ENCODE measurements at places on chromosomes 7 and 10.

DNA sequence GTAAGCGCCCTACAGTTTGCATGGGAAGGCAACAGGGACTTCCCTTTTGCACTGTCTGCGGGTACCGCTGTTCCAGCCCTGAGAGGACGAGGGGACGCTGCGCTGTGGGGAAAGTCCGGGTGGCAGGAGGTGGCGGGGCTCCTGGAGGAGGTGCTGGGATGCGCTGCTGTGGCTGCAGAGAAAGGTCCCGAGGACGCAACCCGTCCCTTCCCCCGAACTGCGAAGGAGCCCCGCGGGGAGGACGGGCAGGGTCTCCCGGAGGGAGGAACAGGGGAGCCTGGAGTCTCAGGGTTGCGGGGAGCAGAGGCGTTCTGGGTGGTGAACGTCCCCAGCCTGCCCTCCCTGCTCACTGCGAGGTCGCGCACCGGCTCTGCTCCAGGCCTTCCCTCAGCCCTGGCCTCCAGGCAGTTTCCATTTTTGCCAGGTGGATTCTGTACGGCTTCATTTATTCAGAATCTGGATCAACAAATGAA, 91.6 kb downstream of the CXCL12 start:
- DNase-seq: no peak

GRCh38 chr7:22542254-22542653, 42.3 kb upstream of the STEAP1B start:
- no peak for DNase-seq

- no peak for DNase-seq
Observed at GRCh38 chr10:49767752-49768151, 5.6 kb upstream of the OGDHL start.

GRCh38 chr10:49023752-49024151, 84.1 kb upstream of the LRRC18 start:
- DNase-seq: no peak

- DNase-seq: no peak
Observed at GRCh38 chr7:40527723-40528122, 392.9 kb downstream of the SUGCT start.

DNA sequence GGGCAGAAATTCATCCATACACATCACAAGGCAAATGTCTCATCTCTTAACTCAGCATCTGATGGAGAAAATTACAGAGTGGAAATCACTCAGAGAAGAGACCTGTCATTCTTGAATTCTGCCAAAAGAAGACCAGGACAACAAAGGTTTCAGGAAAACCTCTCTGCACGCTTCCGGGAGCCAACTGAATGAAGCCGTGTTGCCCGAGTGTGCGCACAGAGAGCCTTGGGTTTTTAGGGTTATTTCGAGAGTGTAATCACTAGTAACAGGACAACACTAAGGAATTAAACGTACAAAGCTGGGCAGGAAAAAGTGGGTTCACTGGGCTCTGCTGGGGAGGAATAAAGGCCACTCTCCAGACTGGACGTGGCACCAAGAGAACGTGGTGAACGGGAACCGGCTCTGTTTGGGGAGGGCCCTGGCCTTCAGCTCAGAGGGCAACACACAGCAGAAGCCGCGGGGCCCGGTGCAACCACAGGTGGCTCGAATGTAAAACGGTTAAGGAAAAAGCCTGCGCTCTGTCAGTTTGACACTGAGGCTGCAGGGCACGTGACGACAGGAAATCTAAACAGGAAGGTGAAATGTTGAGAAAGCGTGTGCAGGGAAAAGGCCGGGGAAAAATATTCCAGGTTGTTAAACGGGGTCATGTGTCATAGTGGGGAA, 331.5 kb downstream of the DNAJB6 start:
- no peak for DNase-seq

DNA sequence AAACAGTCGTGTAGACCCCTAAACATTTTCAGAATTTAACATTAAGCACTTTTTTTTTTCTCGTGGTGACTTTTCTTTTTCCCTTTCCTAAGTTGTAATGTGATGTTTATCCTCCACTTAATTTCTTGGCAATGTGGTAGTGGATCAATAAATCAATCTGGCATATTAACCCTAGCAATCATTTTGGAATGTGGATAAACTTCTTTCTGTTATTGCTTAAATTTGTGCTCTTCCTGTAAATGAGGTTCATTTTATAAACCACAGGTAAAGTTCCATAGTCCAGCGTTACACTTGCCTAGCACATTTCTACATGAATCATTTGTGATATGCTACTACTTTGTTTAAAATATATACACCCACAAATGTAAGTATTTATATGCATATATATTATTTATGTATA, 247.4 kb upstream of the ETV1 start:
- no peak for DNase-seq

GRCh38 chr7:133313575-133313974, 60.7 kb downstream of the EXOC4 start:
- DNase-seq: no peak

DNA sequence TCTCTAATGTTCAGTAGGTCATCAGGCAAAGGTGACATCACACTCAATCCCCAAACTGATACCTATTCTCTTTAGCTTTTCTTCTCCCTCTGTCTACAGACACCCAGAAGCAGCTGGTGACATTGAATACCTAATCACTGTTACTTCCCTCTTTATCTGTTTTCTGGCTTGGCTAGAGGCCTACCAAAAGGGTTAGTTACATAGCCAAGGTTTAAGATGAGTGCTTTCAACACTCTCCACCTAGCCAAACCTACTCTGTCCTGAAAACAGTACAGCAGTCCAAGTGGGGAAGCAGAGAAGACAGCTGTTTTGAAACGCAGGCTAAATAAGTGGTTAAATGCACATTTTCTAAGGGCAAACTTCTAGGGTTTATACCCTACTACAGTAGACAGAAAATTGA, 39.4 kb downstream of the CCNJ start:
- no peak for DNase-seq

- DNase-seq: no peak
Observed at GRCh38 chr10:110444004-110444337, 53.7 kb upstream of the DUSP5 start.

- no peak for DNase-seq
Observed at GRCh38 chr10:18306031-18306430, 165.8 kb downstream of the CACNB2 start.

DNA sequence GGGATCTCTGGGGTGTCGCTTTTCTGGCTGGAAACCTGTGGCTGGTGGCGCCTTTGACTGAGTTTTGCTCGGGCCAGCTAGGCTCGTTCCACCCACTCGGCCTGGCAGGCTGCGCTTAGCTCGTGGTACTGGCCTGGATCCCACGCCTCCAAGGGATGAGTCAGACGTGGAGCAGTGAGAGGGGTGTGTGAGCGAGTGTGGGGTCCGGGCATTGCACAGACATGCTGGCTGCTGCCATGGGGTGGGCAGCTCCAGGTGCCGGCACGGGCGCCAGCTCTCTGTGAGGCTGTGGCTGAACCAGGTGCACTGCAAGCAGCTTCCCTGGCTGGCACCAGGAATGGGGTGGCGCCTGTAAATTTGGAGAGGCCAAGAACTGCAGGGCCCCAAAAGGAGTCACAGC, 63.1 kb upstream of the CACNA2D1 start:
- no peak for DNase-seq

DNA sequence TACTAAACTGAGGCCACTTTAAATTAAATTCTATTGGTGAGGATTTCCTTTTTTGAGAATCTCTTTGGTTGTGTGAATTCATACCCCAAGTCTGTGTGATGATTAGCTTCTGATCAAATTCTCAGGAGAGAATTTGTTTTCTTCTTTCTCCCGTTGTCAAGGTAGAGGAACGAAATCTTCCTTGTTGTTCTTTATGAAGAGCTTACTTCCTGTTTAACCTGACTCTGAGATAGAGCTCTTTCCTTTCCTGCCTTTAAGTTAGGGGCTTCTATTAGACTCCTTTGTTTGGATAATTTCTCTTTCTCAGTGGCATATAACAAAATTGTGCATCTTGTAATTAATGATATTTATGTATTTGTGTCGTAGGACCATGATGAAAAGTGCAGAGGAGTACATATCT, 572.1 kb downstream of the REEP3 start:
- DNase-seq: no peak

- no peak for DNase-seq
Observed at GRCh38 chr7:74009719-74010118, 18.3 kb upstream of the ELN start.

Measured in DMS79 (cell line).